ENCODE measurements at places on chromosomes 1 and 21.

DNA sequence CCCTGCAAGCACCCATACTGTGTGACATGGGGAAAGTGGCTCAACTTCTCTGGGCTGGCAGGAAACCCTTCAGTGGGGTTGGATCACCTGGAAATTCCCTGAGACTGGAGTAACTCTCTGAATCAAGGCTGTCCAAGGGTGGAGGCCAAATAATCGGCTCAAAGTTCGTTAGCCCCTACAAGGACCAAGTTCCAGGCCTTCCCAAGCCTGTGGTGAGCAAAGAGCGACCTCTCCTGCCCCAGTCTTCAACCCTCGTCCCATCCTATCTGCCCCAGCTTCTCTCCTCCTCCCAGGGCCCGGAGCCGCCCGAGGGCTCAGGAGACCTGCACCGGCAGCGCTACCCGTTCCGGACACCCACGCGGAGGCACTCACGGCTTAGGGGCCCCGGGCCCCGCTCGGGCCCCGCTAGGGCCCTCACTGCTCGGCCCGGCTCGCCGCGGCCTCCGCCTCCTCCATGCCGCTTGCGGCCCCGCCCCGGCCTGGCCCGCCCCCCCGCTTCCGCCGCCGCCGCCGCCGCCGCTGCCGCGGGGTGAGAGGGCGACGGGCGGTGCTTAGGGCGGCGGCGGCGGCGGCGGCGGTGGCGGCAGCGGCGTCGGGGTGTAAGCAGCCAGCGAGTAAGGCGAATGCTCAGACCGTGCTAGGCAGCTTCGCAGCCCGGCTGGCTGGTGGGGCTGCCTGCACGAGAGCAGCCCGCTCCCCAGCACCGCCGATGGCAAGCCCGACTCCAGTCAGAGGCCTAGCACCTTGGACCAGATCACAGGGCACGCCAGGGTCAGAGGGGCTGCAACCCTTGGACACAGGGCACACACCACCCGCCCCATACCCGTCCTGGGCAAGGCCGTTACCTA is at the start of gene POMGNT1:
Gene POMGNT1 (minus strand): TSS at position 471 of the 848 bp plus-strand sequence. CDS start 613 bp downstream, outside the sequence.
- peak; percentile 56 for DNase-seq

DNA sequence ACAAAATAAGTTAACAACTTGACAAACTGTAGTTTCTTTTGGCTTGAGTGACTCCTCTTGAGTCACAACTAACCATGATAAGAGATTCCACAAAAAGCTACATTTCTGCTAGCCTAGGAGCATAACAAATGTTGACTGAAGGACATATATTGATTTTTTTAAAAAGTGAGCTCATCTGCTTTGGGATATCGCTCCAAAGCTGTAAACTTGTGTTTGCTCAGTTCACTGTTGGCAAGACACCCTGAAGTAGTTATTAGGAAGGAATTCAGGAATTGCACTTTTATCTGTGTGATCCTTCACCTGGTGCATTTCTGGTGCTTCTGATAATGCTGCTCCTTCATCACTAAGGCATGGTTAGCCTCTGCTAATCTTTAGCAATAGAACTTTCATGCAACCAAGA is 23.7 kb downstream of the RWDD3 start:
- DNase-seq: no peak

GRCh38 chr1:150180474-150180873 is 30.8 kb downstream of the PLEKHO1 start:
- no peak for DNase-seq

DNA sequence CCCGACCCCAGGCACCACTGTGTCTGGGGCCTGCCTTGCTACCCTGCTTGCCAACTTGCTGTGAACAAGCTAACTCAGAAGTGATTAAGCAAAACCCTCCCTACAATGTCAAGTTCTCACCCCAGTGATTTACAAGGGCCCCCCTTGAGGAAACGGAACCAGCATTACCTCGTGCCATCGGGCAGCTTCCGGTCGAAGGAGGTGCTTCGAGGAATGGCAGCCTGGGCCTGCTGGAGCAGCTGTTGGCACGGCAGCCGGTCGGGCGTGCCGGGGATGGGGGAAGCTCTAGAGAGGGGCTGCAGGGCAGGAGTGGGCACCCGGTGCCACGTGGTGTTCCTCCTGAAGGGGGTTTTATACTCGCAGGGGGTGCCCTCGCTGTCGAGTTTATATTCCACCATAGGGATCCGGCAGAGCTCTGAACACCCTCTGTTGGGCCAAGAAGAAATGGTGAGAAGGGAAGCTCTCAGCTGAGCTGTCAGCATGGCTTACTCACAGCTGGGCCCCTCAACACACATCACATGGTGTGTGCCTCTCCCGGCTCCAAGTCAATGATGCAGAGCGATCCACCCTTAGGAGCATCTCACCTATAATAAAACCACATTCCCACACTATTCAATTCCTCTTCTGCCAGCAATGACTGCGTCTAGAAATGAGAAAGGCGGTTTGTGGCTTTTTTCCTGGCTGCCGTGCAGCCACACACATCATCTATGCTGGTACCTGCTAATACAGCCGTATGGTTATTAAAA is 184.4 kb downstream of the SIPA1L2 start:
- DNase-seq: no peak

GRCh38 chr1:2584686-2585317 is 1.8 kb upstream of the PRXL2B start:
- no peak for DNase-seq

- DNase-seq: no peak
Observed at GRCh38 chr1:68372487-68372886, 77.3 kb downstream of the RPE65 start.

Data from stimulated activated CD8-positive, alpha-beta memory T cell treated with anti-CD3 and anti-CD28 coated beads, Interleukin-2, amount 100 ng/mL, for 1 hour (primary cell).